HS-27A (cell line): ENCODE measurements at places on chromosomes 5 and 9.

GRCh38 chr5:41356786-41357185 is 143.5 kb upstream of the C6 start:
- DNase-seq = no peak

GRCh38 chr5:176836811-176837706 is 26.7 kb downstream of the UNC5A start:
- no peak for DNase-seq

- DNase-seq = peak; percentile 23
Measured at GRCh38 chr5:97297704-97298091, 114.7 kb upstream of the RIOK2 start.

GRCh38 chr9:90288275-90288639 is 354.4 kb downstream of the DIRAS2 start:
- DNase-seq = no peak

DNA sequence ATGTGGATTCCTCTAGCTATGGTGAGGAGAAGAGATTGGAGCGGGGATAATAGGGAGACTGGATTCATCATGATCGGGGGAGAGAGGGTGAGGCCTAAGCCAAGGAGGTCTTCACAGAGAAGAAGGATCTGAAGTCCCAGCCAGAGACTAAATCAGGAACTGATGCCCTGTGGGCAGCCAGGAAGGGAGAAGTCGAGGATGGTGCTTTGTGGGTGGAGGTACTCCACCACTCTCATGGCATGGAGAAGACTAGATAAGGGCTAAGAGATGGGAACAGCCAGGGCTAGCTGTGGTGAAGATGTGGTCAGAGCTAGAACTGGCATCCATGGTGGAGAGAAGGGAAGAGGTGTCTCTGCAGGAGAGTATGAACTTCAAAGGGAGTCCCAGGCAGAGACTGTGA is 3.0 kb upstream of the RGS14 start:
- DNase-seq = no peak

- peak; percentile 51 for DNase-seq
Measured at GRCh38 chr5:180071531-180072255, at the start of gene RNF130. Gene RNF130, minus strand, starts transcription at chr5:180071759. Its CDS starts 57 bp downstream, at chr5:180071702.

DNA sequence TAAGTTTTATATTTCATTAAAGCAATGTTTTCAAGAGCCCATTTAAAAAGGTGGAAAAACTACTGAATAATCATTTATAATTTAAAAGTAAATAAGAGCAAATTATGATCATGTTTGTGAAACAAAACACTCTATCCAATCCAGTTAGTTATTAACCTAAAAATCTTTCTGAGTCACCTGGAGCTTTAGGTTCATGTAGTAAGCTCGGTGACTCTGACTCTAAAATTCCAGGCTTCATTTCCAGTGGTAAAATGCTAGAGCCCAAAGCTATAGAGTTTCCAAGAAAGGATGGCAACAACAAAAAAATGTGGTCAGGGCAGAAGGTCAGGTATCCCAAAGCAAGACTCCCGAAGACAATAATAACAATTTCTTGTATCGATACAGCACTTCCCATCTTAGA is 76.1 kb upstream of the SPOCK1 start:
- no peak for DNase-seq

GRCh38 chr9:100287186-100287585 is 65.6 kb downstream of the TEX10 start:
- no peak for DNase-seq

DNA sequence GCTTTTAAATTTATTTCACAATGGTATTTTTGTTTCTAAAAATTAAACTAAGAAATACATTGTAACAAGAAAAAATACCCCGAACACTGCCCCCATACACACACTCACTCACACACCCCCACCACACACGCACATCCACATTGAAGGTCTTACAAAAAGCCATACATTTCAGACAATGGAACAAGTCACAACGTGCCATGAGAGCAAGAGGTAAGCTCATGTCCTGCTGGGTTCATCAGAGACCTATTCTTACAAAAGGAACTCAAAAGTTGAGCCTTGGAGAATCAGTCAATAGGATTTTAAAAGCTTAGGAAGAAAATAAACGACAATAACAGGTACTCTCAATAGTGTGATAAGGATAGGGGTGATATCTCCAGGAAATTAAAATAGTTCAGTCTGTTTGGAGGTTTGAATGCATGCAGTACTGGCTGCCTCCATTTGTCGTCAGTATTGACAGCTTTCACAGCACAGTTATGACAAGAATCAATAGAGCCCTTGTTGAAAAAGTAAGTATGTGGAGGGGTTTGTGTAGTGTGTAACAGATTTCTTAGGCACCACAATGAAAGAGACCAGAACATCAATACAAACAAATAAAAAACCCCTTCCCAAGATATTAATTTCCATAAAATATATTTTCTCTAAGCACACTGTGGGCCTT is 1826.2 kb upstream of the CDH6 start:
- no peak for DNase-seq

DNA sequence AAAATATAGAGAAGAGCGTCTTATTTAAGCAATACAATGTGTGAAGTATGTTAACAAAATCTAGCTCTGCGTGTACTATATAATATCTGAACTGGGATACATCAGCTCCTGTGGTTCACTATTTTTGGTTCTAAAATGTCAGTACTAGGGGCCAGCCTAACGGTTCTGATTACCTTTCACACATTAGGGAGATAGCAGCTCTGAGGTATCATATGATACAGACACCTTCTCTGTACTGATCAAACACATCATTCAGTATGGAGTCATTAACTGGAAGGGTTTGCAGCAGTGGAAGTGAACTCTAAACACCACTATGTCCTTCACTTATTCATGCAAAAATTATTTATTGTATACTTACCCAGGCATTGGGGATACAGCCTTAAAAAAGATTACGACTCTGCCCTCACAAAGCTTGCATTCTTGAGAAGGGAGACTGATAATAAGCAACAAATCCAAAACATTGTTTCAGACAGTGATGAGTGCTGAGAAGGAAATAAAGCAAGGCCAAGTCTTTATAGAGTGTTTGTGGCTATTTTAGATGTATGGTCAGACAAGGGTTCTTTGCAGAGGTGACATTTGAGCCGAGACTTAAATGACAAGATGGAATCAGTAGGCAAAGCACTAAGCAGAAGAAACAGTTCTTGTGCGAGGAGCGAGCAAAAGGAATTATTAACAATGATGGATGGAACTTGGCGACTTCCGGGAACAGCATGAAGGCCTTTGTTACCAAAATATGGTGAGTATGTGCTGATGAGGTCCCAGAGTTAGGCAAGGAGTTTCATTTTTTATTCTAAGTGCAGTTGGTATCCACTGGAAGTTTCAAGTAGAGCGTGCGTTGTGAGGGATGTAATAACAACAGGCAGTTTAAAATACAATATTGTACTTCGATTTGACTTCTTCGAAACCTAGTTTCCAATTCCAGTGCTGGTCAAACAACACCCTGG is 1.8 kb upstream of the LNPEP start:
- no peak for DNase-seq

GRCh38 chr5:15679161-15679560 is 179.2 kb downstream of the FBXL7 start:
- no peak for DNase-seq

GRCh38 chr9:5819174-5819573 is 13.7 kb downstream of the ERMP1 start:
- no peak for DNase-seq

- DNase-seq = no peak
Measured at GRCh38 chr5:14436801-14437542, 144.6 kb upstream of the OTULINL start.

DNA sequence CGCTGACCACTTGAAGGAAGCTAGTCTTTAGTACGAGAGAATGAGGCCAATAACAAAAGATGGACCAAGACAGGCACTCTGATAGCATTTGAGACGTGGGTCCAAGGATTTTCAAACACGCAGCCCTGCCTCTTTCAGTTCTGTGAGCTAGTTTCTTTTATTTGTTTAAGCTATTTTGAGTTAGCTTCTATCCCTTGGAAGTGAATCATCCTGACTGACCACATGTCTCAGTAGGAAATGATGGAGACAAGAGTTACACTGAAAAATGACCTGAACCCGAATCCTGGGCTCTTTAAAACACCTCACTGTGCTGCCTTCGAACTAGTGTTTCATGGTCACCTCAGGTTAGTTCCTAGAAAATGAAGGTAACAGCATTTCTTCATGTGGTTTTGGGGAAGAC is 9.9 kb downstream of the TEK start:
- DNase-seq = no peak

DNA sequence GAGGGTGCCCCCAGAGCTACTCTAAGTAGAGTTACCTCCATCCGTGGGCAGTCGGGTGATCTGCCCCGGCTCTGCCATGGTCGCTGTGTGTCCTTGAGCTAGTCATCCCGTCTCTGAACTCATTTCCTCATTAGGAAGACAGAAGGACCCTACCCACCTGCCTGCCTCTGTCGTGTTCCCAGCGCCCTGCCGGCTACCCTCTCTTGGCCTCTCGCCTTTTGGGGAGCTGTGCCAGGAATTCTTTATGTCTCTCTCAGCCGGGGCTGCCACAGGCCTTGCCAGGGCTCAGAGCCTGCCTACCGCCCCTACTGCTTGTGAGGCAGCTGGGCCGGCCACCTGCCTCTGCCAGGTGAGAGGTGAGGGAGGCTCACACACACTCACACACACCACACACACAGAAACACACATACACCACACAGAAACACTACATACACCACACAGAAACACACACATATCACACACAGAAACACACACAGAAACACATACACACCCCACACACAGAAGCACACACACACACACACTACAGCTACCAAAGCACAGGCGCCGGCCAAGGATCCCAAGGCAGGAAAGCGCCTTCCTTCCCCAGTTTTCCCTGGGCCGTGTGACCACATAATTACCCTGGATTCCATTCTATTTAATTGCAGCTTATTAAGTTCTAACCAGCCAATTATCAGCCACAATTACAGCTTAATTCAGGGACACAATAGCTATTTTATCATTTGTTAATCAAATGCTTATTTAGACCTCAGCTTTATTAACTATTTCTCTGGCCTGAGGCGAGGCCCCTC is 41.7 kb downstream of the UNC5A start:
- no peak for DNase-seq

GRCh38 chr5:106314221-106314824 is 1356.4 kb downstream of the EFNA5 start:
- DNase-seq = no peak

DNA sequence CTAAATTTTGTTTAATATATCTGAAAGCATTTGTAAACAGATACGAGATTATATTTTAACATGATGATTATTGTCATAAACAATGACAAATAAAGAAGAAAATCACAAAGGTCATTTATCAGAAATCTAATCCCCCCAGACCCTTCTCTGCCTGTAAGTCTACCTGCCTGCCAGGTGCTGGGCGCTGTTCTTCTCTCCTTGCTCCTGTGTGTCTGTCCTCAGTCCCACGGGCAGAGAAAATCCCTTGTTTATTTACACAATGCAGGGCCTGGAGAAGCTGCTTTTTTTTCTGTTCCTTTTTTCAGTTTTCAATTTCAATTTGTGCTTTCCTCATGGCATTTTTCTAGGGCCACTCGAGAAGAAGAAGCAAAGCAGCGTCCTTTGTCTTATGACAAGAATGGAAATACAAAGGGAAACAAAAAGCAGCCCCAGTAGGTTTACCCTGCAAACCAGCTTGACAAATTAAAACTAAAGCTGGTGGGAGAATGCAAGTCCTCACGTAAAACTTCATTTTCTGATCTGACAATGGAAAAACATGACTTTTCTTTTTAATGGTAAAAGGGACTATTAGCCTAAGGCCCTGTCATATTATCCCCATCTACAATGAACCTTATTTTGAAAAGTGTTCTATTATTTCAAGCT is 282.4 kb upstream of the KLF9 start:
- DNase-seq = no peak
